Stimulated activated CD8-positive, alpha-beta memory T cell treated with anti-CD3 and anti-CD28 coated beads, Interleukin-4, amount 100 ng/mL, for 1 hour (primary cell): ENCODE measurements at places on chromosomes 16 and 17.

- no peak for DNase-seq
Measured at GRCh38 chr16:68468842-68469241, 20.5 kb upstream of the SMPD3 start.

GRCh38 chr17:73192206-73192893, 505 bp upstream of the COG1 start:
- DNase-seq = peak; percentile 25

- DNase-seq = no peak
Measured at GRCh38 chr17:14202388-14203166, 34.1 kb downstream of the CDRT15 start.

DNA sequence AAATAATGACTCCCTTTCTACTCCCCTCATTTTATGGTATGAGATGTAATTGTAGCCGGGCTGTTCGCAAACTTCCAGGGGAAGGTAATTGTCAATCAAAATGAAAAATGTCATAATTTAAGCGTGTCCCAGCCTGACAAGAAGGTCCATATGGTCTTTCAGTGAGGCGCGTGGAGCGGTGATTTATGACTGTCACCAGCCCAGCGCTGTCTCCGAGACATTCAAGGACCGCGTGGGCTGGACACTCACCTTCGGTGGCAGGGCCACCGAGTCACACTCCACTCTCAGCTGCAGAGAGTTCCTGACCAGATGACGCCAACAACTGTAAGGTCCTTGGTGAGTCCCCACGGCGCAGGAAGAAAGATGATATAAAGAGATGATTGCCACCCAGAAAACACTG, 157.7 kb upstream of the TNRC6C start:
- no peak for DNase-seq

- DNase-seq = no peak
Measured at GRCh38 chr17:9087921-9088320, 66.6 kb downstream of the NTN1 start.

DNA sequence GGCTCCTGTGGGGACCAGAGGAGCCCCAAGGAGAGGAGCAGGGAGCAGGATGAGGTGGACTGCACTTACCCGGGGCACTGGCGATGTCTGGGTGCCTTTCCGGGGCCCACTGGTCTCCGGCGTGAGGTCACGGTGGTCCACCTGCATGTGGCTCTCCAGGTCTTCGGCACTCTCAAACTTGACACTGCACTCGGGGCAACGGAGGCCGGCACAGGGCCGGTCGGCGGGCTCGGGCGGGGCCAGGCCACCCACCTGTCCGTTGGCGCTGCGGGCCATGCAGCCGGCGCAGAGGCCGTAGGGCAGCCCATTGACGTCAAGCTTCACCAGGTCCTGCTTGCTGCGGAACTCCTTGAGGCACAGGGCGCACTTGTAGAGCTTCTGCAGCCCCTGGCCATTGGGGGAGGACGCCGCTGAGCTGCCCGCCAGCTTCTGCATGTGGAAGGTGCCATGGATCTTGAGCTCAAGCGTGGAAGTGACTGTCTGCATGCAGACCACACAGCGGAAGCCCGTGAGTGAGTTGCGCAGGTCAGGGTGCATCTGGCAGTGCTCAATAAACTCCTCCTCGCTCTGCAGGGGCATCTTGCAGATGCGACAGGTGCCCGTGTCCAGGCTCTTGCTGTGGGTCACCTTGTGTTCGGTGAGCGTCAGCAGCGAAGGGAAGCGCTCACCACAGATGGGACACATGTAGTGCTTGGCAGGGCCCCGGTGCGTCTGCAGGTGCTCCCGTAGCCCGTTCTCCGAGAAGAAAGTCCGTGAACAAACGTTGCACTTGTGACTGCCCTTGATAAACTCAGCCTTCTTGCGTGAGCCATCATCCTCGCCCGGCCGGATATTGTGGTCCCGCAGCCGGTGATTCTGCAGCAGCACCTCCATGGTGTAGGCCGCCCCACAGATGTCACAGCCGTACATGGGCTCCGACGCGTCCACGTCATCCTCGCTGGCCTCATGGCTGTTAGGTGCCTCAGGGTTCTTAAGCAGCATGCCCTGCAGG, 220.0 kb downstream of the ZNF423 start:
- DNase-seq = no peak

DNA sequence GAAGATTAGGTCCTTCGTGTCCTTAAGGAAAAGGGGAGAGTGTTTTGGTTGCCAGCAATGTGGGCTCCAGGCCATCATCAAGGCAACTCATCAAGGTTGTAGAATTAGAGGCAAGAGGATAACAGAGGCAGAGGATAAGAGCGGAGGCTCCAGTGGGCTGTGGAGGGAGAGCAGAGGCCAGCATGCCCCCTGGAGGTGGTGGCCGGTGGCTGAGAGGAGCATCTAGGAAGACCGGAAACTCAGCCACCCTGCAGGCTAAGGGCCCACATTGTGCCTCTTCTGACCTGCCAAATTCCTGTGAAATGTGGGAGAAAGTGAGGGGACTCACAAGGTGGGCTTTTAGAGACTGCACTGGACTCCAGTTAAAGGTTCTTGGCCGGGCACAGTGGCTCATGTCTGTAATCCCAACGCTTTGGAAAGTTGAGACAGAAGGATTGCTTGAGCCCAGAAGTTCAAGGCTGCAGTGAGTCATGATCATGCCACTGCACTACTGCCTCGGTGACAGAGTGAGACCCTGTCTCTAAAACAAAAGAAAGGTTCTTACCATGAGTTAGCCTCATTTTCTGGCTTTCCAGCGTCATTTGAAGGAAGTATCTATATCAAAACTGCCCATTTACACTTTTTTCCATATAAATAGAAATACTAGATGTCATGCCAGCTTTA, 62.7 kb upstream of the ADORA2B start:
- DNase-seq = no peak

GRCh38 chr17:70434536-70435490, 265.5 kb downstream of the KCNJ2 start:
- DNase-seq = no peak

DNA sequence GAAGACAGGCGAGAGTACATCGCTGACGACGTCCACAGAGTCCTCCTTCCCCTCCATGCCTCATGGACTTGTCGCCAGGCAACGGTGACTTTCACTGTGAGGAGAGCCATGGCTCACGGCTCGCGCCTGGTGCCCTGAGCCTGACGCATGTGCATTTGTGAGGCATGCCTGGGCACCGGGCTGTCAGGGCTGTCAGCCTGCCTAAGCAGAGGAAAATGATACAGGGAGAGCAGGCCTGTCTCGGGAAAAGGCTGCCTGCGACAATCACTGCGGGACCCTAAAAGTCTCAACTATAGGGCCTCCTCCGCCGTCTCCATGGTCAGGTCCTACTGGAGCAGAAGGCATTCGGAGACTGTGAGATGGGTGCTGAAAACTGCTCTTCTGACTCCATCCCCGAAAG, 135.5 kb upstream of the WSB1 start:
- no peak for DNase-seq

GRCh38 chr16:81602256-81602776, 157.7 kb downstream of the CMIP start:
- no peak for DNase-seq

DNA sequence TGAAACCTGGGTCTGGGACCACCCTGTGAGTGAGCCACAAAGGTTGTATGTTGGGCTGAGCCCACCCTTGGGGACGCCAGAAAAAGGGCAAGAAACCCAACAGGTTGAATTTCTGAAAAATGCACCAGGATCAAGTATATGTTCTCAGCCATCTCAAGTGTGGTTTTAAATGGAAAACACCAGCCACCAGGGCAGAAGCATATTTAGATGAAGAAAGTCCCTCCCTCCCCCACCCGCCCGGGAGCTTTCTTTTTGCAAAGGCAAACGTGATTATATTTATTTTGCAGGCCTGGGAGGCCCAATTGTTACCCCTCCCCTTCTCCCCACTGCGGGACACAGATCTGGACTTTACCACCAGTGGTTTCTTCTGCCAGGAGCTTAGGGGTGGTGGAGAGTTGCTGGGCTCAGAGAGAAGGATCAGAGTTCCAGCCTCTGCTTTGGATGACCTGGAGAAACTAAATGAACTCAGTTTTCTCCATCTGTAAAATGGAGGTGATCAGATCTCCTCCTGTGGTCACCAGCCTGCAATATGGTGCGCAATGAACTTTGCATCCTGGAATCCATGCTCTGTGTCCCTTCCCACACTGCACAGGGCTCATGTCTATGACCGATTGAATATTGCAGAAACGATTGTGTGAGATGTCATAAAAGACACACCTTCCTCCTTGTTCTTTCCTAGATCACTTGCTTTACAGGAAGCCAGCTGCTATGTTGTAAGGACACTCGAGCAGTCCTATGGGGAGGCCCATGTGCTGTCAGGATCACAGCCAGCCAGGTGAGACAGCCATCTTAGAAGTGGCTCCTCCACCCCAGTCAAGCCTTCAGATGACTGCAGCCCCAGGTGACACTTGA, 21.0 kb upstream of the NGFR start:
- no peak for DNase-seq

- DNase-seq = no peak
Measured at GRCh38 chr17:45149669-45150664, 1.7 kb downstream of the HEXIM1 start.

DNA sequence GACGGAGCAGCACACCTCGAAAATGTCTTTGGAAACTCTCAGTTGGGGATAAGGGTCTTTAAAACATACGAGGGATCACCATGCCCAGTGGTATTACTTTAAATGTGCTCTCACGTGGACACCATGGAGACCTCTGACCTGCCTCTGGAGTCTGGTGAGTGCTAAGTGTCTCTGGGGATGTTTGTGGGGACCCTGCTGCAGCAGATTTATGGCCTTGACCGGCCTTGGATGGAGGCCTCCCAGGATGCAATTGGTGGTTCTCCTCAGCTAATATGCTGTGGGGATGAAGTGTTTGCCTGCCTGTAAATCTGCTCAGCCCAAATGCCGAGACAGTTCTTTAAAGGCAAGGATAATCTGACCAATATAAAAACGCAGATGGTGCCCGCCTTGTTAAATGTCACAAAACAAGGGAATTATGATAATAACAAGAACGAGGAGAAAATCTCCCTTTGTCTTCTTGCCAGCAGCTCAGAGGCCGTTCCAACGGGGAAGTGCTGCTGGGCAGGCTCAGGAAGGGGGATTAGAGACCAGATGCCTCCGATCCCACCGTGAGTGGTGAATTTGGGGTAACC, 154.4 kb downstream of the ABCC12 start:
- no peak for DNase-seq

DNA sequence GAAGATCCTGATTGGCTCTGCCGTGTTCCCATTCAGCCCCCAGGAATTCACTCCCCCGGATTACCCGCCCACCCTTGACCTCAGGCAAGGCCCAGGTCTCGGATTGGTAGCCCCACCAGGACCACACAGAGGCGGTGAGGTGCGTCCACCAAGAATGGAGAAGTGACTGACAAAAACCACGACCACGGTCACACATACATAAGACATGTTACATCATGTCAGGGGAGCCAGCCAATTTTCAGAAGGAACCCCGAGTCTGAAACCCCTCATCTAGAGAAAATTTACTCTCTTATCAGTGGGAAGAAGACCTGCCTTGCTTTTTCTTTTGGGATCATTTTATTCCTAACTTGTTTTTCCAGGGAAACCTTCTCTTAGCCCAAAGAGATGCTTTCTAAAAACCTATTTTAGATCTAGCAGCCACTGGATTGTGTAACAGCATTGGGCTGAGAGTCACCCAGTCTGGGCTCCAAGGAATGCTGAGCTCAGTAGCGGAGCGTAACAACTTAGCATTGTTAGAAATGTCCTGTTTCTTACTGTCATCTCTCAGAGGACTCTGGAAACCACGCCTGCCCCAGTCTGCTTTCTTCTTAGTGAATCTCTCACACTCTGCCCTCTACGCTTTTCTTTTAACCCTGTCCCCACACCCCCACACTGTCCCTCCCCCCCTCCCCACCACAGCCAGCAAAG, 164.1 kb downstream of the CMIP start:
- DNase-seq = no peak

GRCh38 chr16:62715701-62716100, 679.5 kb upstream of the CDH8 start:
- no peak for DNase-seq

DNA sequence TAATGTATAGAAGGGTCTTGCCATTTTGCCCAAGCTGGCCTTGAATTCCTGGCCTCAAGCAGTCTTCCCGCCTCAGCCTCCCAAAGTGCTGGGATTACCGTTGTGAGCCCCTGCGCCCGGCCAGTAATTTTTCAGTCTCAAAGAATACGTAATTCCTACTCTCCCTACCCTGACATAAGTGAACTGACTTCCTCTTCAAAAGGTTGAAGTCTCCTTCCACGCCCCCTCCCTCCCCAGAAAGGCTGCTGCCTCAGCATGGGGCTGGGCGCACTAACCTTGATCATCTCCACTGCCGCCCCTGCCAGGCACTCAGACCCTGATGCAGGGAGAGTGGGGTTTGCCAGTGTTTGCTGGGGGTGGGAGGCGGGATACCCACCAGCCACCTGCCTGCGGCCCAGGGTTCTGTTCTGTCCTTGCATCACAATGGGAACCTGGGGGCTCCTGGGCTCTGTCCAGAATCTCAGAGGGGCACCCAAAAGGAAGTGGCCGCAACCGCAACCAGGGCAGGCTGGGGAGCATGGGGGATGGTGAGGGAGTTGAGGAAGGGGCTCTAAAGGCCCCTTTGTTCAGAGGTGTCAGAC, 27.5 kb downstream of the KIFC3 start:
- no peak for DNase-seq

- DNase-seq = no peak
Measured at GRCh38 chr16:19841184-19841583, 43.5 kb downstream of the GPRC5B start.

DNA sequence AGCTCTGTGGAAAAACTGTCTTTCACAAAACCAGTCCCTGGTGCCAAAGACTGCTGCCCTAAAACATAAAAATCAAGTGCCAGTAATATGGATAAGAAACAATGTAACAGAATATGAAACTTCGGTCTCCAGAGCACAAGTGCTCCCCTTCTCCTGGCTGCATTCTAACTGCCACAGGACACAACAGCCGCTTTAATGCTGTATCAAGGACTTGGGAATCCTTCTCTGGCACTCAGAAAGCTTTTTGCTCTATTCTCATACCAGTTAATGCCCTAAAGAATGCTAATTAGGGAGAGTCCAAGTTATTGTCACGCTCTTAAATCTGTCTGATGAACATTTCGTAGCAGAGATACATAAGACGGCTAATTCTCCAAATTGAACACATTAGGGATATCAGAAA, 90.9 kb downstream of the PARN start:
- DNase-seq = no peak

DNA sequence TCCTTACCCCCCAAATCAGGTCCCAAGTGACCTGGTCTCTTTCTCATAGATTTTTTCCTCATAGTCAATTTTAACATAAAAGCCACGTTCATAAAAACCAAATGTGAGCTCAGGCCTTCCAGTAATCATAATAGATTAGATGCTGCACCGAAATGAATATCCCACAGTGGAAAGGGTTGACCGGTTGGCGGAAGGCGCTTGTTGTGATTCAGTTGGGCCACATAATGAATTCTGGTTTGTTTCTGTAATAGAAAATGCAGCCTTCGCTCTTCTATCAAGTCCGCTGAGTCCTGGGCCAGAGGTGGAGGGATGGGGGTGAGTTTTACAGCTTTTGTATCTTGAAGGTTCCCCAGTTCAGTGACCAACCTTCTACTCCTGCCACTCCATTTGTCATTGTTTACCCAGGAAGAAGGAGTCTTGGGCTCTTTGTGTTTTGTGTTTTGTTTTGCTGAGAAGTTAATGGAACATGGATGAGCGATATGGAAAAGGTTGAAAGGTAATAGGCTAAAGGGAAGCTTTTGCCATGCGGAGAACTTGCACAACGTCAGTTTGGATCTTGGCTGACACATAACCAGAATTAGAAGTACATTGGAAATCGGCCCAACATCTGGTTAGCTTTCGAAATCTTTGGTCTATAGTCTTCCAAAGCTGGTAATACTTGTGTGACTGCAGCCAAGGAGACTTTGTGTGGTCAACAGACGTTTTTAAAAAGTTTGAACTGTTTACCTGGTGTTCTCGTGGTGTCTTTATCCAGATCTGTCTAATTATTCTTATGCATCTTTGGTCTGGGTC, 89.5 kb downstream of the CLEC16A start:
- DNase-seq = no peak
